Suprapubic skin (tissue), 4 donors: ENCODE measurements at places on chromosomes 1 and 21. TPM values are rescaled to one million over a fixed set of nuclear protein-coding genes. Genes with fewer than 3 reads are reported as not detected.
A peak's percentile ranks its signal among the peaks of the same experiment; 100 is the strongest.

DNA sequence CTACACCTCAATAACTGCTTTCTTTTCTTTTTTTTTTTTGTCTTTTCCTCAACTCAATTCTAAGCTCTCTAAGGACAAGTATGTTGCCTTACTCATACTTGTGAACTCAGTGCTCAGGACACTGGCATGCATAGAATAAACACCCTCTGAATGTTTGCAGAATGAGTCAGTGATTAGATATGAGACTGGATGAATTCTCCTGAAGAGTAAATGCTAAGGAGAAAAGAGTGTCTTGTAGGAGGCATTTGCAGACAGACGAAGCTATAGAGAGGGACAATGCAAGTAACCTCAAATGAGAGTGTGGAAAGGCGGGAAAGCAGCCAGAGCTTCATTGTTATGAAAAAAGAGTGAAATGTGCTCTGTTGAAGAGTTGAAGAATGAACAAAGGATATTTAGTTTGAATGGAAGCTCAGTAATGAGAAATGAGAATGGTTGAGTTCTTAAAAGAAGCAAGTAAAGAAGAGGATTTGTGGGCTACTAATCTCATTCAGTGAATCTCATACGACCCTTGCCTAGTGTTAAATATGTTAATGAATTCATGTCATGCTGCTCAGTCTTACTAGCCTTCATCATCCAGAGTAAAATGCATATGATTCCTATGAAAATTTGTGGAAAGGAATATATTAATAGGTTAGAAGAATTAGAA is 166.1 kb upstream of the DPYD start:
- H3K27me3 ChIP-seq = no peaks in the 10 kb centered on the region
- no peak overlapping the region for H3K27ac ChIP-seq
- H3K4me1 ChIP-seq = no peaks in the 10 kb centered on the region
- no peak for DNase-seq

DNA sequence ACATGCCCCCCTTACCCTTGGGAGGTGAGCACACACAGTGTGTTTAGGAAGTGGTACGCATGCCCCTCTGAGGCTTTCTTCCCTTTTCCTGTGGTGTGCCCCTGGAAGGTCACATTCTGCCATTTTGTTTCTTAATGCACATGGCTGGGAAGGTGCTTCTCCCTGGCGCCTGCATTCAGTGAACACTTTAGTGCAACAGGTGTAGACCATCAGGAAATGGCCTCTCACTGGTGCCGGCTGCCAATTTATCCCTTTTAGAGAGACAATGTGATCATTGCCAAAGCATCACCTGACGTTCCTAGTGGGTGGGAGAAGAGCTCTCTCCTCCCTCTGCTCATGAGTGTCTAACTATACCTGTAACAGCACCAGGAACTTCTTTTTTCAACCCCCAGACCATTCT is 51.8 kb upstream of the PDE9A start:
- H3K27ac ChIP-seq = no peak overlapping the region
- DNase-seq = peak; percentile 31
- H3K4me1 ChIP-seq = no peaks in the 10 kb centered on the region
- H3K27me3 ChIP-seq = peaks cover 2% of the 10 kb centered on the region

Gene CNN3
- 63.7 TPM for total RNA-seq

DNA sequence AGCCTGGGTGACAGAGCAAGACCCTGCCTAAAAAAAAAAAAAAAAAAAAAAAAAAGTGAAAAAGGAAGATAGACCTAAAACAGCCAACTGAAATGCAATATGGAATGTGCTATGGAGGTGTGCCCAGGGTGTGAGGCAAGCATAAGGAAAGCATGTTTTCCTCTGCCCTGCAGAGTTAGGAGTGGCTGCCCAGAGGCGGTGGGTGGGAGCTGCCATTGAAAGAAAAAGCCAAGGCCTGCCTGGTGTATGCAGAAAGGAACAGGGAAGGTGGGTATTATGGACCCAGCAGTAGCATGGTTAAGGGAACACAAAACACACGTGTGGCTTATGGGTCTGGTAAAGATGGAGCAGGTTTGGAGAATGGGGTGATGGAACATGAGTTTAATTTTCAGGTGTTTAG is 8.9 kb downstream of the CD244 start:
- no peak overlapping the region for H3K27ac ChIP-seq
- H3K4me1 ChIP-seq = no peaks in the 10 kb centered on the region
- H3K4me3 ChIP-seq = no peak overlapping the region
- no peaks in the 10 kb centered on the region for H3K27me3 ChIP-seq
- DNase-seq = no peak
- H3K36me3 ChIP-seq = no peaks in the 10 kb centered on the region

Gene SIM2
- not detected for total RNA-seq
